ENCODE measurements at places on chromosomes 1 and 21.

DNA sequence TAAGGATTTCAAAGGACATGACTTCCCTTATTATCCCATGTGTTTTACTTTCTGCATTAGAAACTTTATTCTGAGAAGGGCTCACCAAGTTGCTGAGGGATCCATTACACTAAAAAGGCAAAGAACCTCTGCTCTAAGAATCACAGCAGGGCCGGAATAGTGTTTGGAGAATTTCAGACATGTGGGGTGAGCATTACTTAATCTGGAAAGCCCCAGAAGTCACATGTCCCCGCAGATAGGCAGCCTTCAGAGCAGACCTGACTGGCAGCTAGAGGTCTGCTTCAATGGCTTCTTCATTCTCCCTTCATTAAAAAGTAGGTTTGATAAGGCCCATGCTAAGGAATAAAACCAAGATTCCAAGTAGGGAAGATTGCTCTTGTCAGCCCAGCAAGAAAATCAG lies 52.6 kb upstream of the RBM15 start:
- DNase-seq, result no peak

GRCh38 chr1:42732126-42732680 lies 7.8 kb downstream of the CLDN19 start:
- DNase-seq, result no peak

- DNase-seq, result no peak
Observed at GRCh38 chr1:179824265-179824664, 53.3 kb downstream of the TOR1AIP2 start.

DNA sequence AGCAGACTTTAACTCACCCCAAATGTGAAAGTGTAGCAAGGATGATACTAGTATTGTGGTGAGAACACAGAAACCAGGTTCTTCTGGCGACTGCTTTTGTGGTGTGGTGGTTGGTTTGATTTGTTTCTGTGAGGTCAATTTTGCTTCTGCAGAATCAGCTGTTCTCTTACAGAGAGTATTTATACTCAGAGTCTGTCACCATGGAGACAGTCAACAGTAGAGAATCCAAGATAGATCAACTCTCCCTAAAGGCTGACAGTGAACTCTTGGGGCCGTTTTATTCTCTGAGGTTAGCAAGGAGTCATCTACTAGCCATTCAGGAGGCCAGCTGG lies at the start of gene CFAP107:
Gene CFAP107 (plus strand): TSS at position 209 of the 332 bp plus-strand sequence. CDS start 231 bp downstream, outside the sequence.
- peak; percentile 3 for DNase-seq

DNA sequence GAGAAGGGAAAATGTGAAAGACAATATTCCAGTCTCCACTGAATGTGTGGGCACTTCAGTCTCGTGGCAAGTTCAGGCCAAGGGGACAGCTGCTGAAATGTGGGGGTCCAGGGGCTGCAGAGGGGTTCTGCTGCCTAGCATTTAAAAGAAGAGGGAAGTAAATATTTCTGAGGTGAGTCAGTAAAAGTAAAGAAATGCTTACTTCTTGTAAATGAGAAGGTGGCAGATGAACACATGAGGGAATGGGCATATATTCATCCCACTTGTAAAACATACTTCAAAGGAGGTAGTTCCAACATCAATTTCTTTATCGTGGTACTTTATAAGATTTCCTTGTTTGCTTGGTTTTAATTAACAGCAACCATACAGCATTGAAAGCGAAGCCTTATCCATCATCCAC lies 63.1 kb upstream of the HIVEP3 start:
- DNase-seq, result no peak

GRCh38 chr1:182602935-182603645 lies 1.1 kb downstream of the RGS16 start:
- no peak for DNase-seq

GRCh38 chr1:92980732-92981647 lies 19.7 kb upstream of the DIPK1A start:
- DNase-seq, result no peak

All from fibroblast of villous mesenchyme (primary cell).